Fibroblast of lung (primary cell): ENCODE measurements at places on chromosomes 3 and 15. TPM values are rescaled to one million over a fixed set of nuclear protein-coding genes. Genes with fewer than 3 reads are reported as not detected.

GHSR gene
- total RNA-seq: not detected in 2 replicates

MYO5C gene
- under 0.01 TPM in 2 replicates for total RNA-seq

ROPN1 gene
- total RNA-seq: not detected in 2 replicates

GOLGA6L10 gene
- total RNA-seq: 0.26 and 0.99 TPM in 2 replicates

IL12A gene
- 27.2 and 72.5 TPM in 2 replicates for total RNA-seq

B3GALNT1 gene
- 13.1 and 15.9 TPM in 2 replicates for total RNA-seq

DLL4 gene
- under 0.01 TPM in 2 replicates for total RNA-seq

PROS1 gene
- total RNA-seq: 33.0 and 48.8 TPM in 2 replicates

PDZRN3 gene
- total RNA-seq: 47.5 and 56.3 TPM in 2 replicates

MELTF gene
- total RNA-seq: 5.0 and 9.2 TPM in 2 replicates

SH3GL3 gene
- under 0.01 and 0.26 TPM in 2 replicates for total RNA-seq

DNA sequence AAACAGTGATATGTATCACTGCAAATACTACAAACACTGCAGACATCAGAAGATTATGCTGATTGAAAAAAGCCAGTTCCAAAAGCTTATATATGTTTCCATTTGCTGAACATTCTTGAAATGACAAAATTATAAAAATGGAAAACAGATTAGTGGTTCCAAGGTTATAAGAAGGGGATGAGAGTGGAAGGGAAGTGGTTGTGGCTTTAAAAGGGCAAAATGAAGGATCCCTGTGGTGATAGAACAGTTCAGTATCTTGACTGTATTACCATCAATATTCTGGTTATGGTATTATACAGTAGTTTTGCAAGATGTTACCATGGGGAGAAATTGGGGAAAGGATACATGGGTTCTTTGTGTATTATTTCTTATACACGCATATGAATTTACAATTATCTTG is 77.8 kb downstream of the DZIP3 start:
- H3K27me3 ChIP-seq: no peaks in the 10 kb centered on the region
- no peak for DNase-seq
- no peaks in the 10 kb centered on the region for H3K36me3 ChIP-seq

DNA sequence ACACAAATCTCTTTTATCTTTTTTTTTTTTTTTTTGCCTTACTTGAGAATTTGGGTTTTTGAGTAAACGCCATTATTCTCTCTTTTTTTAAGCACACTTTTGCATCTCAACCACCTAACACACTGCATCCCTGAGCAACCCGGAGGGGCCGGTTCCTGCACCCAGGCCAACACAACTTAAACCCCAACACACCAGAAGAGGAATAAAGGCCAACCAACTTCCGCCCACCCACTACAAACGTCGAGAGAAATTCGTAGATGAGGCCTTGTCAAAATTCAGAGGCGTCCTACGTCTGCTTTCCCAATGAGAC is 389 bp upstream of the CCNB2 start:
- H3K27ac ChIP-seq: peak overlapping the region; percentile 86
- H3K27me3 ChIP-seq: no peaks in the 10 kb centered on the region
- peak overlapping the region; percentile 86 for H3K4me3 ChIP-seq
- no peak for DNase-seq

DNA sequence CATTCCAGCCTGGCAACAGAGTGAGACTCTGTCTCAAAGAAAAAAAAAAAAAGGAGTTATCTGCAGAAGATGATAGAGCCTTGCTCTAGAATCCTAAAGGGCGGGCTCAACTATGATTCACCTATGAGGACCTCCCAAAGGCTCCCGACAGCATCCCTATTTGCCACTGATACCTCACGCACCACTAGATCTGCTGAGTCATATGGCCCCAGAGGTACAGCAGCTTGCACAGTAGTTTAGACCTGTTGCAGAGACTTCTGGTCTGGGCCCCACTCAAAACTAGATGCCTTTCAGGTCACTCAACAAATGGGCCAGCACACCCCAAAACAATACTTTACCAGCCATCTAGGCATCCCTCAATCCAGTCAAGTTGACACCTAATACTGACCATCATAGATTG is 38.1 kb upstream of the PTX3 start:
- no peak overlapping the region for H3K27ac ChIP-seq
- DNase-seq: no peak
- H3K4me1 ChIP-seq: no peaks in the 10 kb centered on the region
- H3K36me3 ChIP-seq: no peaks in the 10 kb centered on the region

DNA sequence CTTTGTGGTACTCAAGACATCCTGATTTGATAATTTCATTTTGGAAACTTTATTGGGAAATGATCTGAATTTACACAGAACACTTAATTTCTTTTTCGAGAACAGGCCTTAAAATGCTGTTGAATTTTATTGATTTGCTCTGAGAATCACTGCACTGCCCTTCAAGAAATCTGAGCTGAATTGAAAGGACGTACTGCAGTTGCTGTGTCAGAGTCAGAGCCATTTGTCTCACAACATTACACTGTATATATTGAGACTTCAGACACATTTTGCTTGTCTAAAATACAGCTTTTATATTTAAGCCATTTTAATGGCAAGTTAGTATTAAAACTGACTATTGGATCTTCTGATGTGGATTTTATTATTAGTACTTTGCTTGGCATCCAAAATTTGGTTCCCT is 504.1 kb downstream of the NLGN1 start:
- no peak overlapping the region for H3K4me3 ChIP-seq
- no peak overlapping the region for H3K27ac ChIP-seq
- no peaks in the 10 kb centered on the region for H3K27me3 ChIP-seq
- DNase-seq: no peak

DNA sequence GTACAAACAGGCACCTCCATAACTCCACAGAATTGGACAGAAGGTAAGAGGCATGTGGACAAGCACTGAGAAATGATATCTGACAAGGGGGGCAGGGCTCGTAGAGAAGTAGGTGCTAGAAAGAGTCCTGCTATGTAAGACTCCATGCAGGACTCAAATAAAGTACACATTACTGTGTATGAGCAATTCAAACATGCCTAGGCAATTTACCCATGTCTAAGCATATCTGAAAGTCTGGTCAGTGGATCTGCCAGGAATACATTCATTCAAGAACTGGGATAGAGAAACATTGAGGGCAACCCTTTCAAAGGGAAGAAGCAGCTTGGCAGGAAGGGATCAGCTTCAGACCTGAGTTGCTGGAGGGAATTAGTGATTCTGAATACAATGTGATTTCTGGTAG is 174.1 kb upstream of the MCTP2 start:
- H3K27me3 ChIP-seq: no peaks in the 10 kb centered on the region
- no peak overlapping the region for H3K27ac ChIP-seq
- H3K36me3 ChIP-seq: no peaks in the 10 kb centered on the region

- peak; percentile 99 for DNase-seq
- peaks cover 43% of the 10 kb centered on the region for H3K4me1 ChIP-seq
- H3K36me3 ChIP-seq: peaks cover 9% of the 10 kb centered on the region
- no peaks in the 10 kb centered on the region for H3K27me3 ChIP-seq
Observed at GRCh38 chr15:75694241-75695182, 18.1 kb downstream of the CSPG4 start.

DNA sequence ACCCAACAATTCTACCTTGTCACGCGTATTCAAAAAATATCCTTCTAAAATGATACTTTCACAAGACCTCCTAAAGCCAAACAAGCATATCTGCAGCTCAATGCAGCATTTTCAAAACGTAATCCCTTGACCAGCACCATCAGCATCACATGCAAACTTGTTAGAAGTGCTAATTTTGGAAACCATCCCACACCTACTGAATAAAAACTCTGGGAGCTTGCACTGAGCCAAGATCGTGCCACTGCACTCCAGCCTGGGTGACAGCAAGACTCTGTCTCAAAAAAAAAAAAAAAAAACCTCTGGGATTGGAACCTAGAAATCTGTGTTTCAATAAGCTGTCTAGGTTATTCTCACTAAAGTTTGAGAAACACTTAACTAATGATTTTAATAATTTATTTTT is 223.3 kb upstream of the CCDC54 start:
- H3K27ac ChIP-seq: no peak overlapping the region
- no peaks in the 10 kb centered on the region for H3K4me1 ChIP-seq
- H3K4me3 ChIP-seq: no peak overlapping the region
- H3K27me3 ChIP-seq: no peaks in the 10 kb centered on the region
- H3K36me3 ChIP-seq: no peaks in the 10 kb centered on the region

DNA sequence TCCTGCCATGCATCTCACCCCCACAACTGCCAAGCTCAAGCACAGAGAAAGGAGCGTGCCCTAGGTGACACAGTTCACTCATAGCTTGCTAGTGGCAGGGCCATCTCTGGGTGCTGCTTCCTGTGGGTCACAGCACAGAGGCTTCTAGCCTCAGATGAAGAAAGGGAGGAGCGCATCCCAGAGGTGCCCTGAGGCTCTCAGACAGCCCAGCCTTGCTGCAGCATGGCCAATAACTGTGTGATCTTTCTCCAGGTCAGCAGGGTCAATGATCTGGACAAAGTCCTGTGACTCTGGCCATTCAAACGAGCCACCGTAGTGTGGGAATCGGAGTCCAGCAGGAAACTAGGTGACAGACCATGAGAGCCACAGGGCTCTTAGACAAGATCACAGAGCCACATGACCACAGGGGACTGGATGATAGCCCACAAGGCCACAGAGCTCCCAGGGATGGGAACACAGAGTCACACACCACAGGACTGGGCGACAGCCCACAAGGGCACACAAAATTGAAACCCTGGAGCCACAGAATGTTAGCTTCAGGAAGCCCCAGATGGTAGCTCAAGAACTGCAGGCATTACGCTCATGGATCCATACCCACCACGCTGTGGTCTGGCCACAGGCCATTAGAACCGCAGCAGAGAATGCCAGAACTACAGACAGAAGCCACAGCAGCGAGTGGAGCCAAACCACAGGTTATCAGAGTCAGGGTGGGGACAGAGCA is 25.9 kb upstream of the GRIP2 start:
- peak; percentile 79 for DNase-seq
- H3K27me3 ChIP-seq: peaks cover 4% of the 10 kb centered on the region
- no peaks in the 10 kb centered on the region for H3K4me1 ChIP-seq
- no peak overlapping the region for H3K4me3 ChIP-seq
- no peaks in the 10 kb centered on the region for H3K36me3 ChIP-seq
- no peak overlapping the region for H3K27ac ChIP-seq

- no peaks in the 10 kb centered on the region for H3K4me1 ChIP-seq
- DNase-seq: no peak
- H3K4me3 ChIP-seq: no peak overlapping the region
- H3K36me3 ChIP-seq: no peaks in the 10 kb centered on the region
- H3K27me3 ChIP-seq: no peaks in the 10 kb centered on the region
- H3K27ac ChIP-seq: no peak overlapping the region
Observed at GRCh38 chr3:13998831-13999230, 119.0 kb upstream of the WNT7A start.

DNA sequence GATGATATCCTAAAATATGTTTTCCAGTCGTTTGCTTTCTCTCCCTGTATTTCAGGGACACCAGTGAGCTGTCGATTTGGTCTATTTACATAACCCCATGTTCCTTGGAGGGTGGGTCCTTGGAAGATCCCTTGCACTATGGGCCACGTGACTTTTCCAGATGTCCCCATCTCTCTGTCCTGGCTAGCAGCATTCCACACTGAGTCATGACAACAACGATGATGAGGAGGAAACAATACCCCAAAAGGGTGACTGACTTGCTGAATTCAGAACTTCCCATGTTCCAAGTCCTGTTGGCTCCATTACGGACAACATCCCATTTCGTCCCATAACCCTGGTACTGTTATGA is 134.3 kb downstream of the NSMCE3 start:
- H3K4me1 ChIP-seq: no peaks in the 10 kb centered on the region
- no peaks in the 10 kb centered on the region for H3K27me3 ChIP-seq
- no peak overlapping the region for H3K27ac ChIP-seq

DNA sequence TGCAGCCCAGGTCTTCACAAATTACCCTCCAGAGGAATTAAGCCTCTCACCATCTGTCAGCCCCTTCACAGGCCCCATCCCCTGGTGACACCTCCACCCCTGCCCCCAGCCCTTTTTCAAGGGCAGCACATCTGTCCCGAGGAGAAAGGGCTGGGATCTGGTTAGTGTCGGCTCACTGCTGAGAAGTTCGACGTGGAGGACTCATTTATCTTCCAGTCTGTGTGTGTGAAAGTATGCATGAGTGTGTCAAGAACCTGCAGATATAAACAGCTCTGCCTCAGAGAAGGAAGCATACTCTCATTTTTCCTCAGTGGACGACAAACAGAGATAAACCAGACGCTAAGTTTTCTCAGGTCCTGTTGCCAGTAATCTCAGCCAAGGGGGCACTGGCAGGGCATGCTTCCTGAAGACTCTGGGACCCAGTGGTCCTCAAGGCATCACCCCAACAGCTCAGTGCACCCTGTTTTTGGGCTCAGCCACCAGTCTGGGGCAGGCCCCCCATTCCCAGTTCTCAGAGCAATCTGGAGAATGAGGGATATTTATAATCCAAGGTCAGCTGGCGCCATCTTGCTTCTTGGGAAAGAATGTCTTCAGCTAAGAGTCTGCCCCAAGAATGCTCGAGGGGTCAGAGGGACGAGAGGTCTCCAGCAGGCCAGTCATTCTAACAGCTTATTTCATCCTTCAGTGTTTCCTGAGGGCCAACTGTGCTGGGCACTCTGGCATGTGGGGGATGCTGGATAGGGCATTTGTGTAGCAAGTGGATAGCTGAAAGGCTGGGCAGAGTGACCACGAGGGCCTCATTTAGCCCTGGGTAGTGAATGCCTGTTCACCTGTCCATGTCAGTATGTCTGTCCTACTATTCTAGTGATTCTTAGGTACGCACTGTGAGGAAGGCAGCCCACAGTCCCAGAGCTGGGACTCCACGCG is 73.6 kb downstream of the ADCY5 start:
- H3K27me3 ChIP-seq: peaks cover 23% of the 10 kb centered on the region
- DNase-seq: no peak
- no peaks in the 10 kb centered on the region for H3K4me1 ChIP-seq
- H3K4me3 ChIP-seq: no peak overlapping the region
- H3K27ac ChIP-seq: no peak overlapping the region
- no peaks in the 10 kb centered on the region for H3K36me3 ChIP-seq
